Spleen (tissue), 13 donors: ENCODE measurements at places on chromosomes 4 and X. TPM values are rescaled to one million over a fixed set of nuclear protein-coding genes. Genes with fewer than 3 reads are reported as not detected.
A peak's percentile ranks its signal among the peaks of the same experiment; 100 is the strongest.

Gene MAGT1
- 12.7 TPM for polyA plus RNA-seq

Gene H2BW2
- not detected for polyA plus RNA-seq

Gene SCML2
- 1.1 TPM for polyA plus RNA-seq

Gene SPANXN3
- polyA plus RNA-seq, result not detected

Gene DUX4
- not detected for polyA plus RNA-seq

Gene JADE3
- polyA plus RNA-seq, result 9.0 TPM

Gene MAGEB6B
- polyA plus RNA-seq, result not detected

Gene DCHS2
- 0.02 TPM for polyA plus RNA-seq

Gene TLL1
- 0.07 TPM for polyA plus RNA-seq

- DNase-seq, result no peak
These were observed 45.1 kb upstream of the TSPAN7 start for GRCh38 chrX:38516196-38516774.

GRCh38 chr4:8552024-8552423, 28.2 kb upstream of the GPR78 start:
- H3K36me3 ChIP-seq, result no peaks in the 10 kb centered on the region
- H3K4me1 ChIP-seq, result no peaks in the 10 kb centered on the region
- peak; percentile 56 for DNase-seq

DNA sequence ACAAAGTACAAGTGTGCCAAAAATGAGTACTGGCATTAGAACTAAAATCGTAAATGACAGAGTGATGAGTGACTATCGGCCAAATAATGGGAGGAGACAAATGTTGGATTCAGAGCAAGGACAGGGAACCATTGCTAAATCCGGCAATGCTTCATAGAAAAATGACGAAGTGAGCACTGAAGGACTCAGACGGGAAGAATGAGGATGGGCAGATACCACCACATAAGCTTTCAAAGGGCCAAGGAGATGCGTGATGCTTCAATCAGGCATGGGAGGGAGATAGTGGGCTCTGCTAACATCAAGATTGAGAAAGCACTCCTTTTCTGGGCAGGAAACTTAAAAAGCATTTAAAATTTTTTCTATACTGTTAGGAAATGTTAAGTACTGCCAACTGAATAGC, 21.6 kb downstream of the RBBP7 start:
- H3K36me3 ChIP-seq, result peaks cover 22% of the 10 kb centered on the region
- no peaks in the 10 kb centered on the region for H3K27me3 ChIP-seq
- no peak overlapping the region for H3K4me3 ChIP-seq
- no peaks in the 10 kb centered on the region for H3K4me1 ChIP-seq
- H3K27ac ChIP-seq, result no peak overlapping the region
- no peak for DNase-seq

DNA sequence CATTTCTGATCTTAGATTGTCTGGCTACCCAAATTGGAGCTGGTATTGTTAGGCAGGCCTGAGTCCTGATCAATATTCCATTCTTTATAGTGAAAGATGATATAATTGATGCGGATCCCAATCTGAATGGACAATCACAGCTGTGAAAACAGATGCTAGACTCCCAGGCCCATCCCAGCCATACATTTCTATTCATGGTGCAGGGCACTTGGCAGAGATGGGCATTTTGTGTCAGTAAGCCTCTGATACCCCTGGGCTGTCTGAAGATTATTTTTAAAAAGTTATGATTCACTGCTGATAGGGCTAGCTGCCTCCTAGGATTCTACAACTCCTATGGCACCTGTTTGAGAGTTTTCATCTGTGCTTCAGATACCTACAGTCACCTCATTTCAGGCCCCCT, 61.2 kb upstream of the TSPAN7 start:
- no peaks in the 10 kb centered on the region for H3K4me1 ChIP-seq
- no peaks in the 10 kb centered on the region for H3K36me3 ChIP-seq
- no peak overlapping the region for H3K27ac ChIP-seq
- H3K27me3 ChIP-seq, result no peaks in the 10 kb centered on the region
- no peak overlapping the region for H3K4me3 ChIP-seq

- no peak overlapping the region for H3K27ac ChIP-seq
- DNase-seq, result no peak
- H3K27me3 ChIP-seq, result no peaks in the 10 kb centered on the region
- H3K4me1 ChIP-seq, result no peaks in the 10 kb centered on the region
- H3K4me3 ChIP-seq, result no peak overlapping the region
These were observed 238.5 kb downstream of the PRDM5 start for GRCh38 chr4:120683897-120684540.

DNA sequence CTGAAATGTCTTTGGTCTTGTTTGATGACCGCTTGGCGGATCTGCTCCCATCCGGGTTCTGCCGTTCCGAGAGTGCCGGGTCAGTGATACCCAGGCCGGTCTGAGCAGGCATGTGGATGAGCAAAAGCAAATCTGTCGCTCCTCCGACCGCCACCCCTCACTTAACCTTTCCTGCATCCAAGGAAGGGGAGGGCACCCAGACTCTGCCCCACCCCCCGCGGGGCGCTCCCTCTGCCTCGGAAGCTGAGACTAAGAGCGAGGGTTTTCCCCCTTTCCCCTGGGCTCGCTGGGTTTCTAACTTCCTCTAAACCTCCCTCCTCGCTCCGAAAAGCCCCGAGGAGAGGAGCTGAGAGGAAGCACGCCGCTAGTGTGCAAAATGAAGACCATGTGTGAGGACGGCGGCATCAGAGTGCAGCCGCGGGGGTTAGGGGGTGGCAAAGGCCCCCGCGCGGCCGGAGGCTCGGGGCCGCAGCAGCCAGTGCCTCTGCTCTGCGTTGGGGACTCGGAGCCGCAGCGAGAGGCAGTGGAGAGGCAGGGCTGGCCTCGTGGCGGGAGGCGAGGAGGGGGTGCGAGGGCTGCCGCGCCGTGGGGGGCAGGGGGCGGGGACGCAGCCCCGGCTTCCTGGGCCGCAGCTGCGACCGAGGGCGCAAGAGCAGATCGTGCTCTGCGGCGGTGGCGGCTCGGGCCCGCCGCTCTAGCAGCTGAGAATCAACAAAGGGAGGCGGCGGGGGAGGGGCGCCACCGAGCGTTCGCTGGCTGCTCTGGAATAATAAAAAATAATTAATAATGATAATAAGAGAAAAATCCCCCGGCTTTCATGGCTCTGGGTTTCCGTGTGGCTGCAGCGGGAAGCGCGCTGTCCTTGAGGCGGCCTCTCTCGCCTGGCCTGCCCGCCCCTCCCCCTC, 55.8 kb upstream of the BCOR start:
- H3K4me1 ChIP-seq, result no peaks in the 10 kb centered on the region
- H3K27ac ChIP-seq, result peak overlapping the region; percentile 78
- peak overlapping the region; percentile 42 for H3K4me3 ChIP-seq
- no peaks in the 10 kb centered on the region for H3K36me3 ChIP-seq

- peaks cover 7% of the 10 kb centered on the region for H3K4me1 ChIP-seq
- no peak for DNase-seq
- H3K27ac ChIP-seq, result no peak overlapping the region
- no peaks in the 10 kb centered on the region for H3K27me3 ChIP-seq
- no peaks in the 10 kb centered on the region for H3K36me3 ChIP-seq
These were observed 21.9 kb downstream of the BMP3 start for GRCh38 chr4:81052119-81053068.

GRCh38 chr4:48252313-48252712, 17.3 kb downstream of the TEC start:
- H3K4me3 ChIP-seq, result no peak overlapping the region
- H3K27me3 ChIP-seq, result no peaks in the 10 kb centered on the region
- no peak overlapping the region for H3K27ac ChIP-seq
- H3K4me1 ChIP-seq, result no peaks in the 10 kb centered on the region
- DNase-seq, result no peak

- no peaks in the 10 kb centered on the region for H3K4me1 ChIP-seq
- no peak overlapping the region for H3K27ac ChIP-seq
- no peaks in the 10 kb centered on the region for H3K27me3 ChIP-seq
- no peaks in the 10 kb centered on the region for H3K36me3 ChIP-seq
- H3K4me3 ChIP-seq, result no peak overlapping the region
These were observed 26.2 kb upstream of the GPR78 start for GRCh38 chr4:8553991-8554405.

GRCh38 chr4:4392501-4393183, 5.7 kb downstream of the NSG1 start:
- H3K27ac ChIP-seq, result no peak overlapping the region
- no peak for DNase-seq
- peaks cover 12% of the 10 kb centered on the region for H3K4me1 ChIP-seq
- H3K27me3 ChIP-seq, result peaks cover 6% of the 10 kb centered on the region
- no peaks in the 10 kb centered on the region for H3K36me3 ChIP-seq

DNA sequence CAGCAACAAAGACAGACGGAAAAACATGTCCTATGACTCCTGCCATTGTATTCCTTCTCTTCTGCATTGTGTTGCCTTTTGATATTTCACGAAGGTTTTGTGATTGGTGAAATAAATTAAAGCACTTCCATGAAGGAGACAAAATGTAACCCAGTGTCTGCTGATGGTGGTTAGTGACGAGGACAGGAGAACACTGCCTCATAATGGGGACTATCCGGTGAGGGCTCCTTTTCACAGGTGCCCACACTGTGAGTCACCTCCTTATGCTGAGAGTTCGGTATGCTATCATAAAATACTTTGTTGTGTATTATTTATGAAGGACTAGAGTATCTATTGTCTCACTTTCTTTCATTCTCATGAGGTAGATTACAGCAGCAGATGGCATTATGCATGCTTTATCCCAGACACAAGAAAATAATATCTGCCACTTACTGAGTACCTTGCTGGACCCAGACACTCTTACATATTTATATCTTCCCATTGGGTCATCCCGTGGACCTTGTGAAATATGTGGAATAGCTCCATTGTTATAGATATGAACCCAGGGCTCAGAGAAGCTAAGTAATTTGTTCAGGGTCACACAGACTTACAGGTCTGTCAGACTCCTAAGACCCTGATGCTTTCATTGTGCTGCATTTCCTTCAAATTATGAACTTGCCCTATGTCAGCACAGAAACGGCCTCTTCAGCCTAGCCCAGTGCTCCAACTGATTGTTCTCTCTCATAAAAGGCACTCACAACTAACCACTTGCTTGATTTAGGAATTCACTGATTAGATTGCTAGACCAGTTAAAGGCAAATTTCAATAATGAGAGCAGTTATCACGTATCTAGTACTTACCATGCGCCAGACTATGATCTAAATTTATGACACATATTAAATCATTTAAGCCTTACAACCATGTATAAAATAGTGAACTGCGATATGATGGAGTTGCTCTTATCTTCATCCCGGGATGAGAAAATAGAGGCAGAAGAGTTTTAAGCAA, 31.2 kb downstream of the PLS3 start:
- DNase-seq, result no peak
- H3K27ac ChIP-seq, result peak overlapping the region; percentile 41
- no peaks in the 10 kb centered on the region for H3K36me3 ChIP-seq
- no peaks in the 10 kb centered on the region for H3K27me3 ChIP-seq

GRCh38 chr4:174437749-174438148, 84.5 kb downstream of the HPGD start:
- no peaks in the 10 kb centered on the region for H3K4me1 ChIP-seq
- no peak overlapping the region for H3K4me3 ChIP-seq
- no peak for DNase-seq
- H3K27me3 ChIP-seq, result no peaks in the 10 kb centered on the region

DNA sequence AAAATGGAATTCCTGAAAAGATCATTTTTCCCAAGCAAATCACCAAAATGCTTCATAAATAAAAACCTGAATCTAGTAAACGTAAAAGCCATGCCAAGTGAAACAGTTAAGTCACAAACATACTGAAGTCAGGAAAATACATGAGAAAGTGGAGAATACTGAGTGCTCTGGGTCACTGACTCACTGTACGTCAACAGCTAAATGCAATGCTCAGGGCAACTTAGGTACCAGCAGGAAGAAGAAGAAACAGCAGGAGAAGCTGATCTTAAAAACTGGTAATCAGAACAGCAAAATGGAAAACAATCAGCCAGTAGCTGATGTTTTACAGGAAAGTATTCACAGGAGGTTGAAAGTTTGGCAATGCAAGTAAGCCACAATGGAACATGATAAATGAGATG, 252.6 kb upstream of the ETNPPL start:
- no peak for DNase-seq
- H3K36me3 ChIP-seq, result no peaks in the 10 kb centered on the region
- H3K4me1 ChIP-seq, result no peaks in the 10 kb centered on the region
- no peak overlapping the region for H3K27ac ChIP-seq
- no peaks in the 10 kb centered on the region for H3K27me3 ChIP-seq

- no peak for DNase-seq
- no peak overlapping the region for H3K4me3 ChIP-seq
- peak overlapping the region; percentile 16 for H3K27ac ChIP-seq
- no peaks in the 10 kb centered on the region for H3K27me3 ChIP-seq
- peaks cover 23% of the 10 kb centered on the region for H3K4me1 ChIP-seq
These were observed 56.3 kb downstream of the MSN start for GRCh38 chrX:65723706-65724105.

- no peaks in the 10 kb centered on the region for H3K4me1 ChIP-seq
- no peak overlapping the region for H3K27ac ChIP-seq
- DNase-seq, result no peak
- H3K36me3 ChIP-seq, result no peaks in the 10 kb centered on the region
These were observed 67.5 kb upstream of the CXCL13 start for GRCh38 chr4:77538144-77538543.

- H3K36me3 ChIP-seq, result no peaks in the 10 kb centered on the region
- peaks cover 21% of the 10 kb centered on the region for H3K27me3 ChIP-seq
- no peaks in the 10 kb centered on the region for H3K4me1 ChIP-seq
- H3K4me3 ChIP-seq, result no peak overlapping the region
- H3K27ac ChIP-seq, result no peak overlapping the region
These were observed 215.3 kb upstream of the TTC29 start for GRCh38 chr4:147160908-147161513.

GRCh38 chrX:139639253-139639652, 68.7 kb downstream of the MCF2 start:
- DNase-seq, result no peak
- H3K27me3 ChIP-seq, result peaks cover 5% of the 10 kb centered on the region
- H3K36me3 ChIP-seq, result no peaks in the 10 kb centered on the region
- H3K27ac ChIP-seq, result no peak overlapping the region
- H3K4me1 ChIP-seq, result no peaks in the 10 kb centered on the region

DNA sequence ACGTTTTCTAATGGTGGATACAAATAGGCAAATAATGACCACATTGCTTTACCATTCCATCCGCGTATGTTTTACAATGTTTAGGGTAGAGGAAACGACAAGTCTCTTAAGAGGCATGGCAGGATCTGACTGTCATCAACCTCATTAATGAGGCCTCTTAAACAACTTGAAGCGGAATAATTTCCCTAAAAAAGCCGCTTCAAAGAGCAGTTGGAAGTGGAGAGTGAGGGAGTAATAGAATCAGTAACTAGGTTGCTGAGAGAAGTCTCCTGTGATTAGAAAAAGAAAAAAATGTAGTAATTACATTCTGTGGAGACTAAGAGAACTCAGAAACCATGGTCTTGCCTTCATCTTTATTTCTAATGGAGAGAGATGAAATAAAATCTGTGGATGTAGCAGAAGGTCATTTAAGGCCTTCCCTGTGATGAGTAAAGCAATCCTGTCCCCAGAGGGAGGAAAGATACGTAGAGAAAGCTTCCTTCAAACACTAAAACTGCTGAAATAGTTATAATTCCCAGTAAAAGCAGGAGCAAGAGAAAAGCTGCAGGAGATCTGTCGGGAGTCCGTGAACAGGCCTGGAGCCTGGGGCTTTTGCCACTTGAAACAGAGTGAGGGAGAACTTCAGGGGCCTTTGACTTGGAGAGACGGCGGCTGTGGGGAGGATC, 11.1 kb upstream of the SEPSECS start:
- no peaks in the 10 kb centered on the region for H3K27me3 ChIP-seq
- H3K4me3 ChIP-seq, result no peak overlapping the region
- peaks cover 40% of the 10 kb centered on the region for H3K36me3 ChIP-seq
